PC-3 (cell line): ENCODE measurements at places on chromosomes 16 and 17. TPM values are rescaled to one million over a fixed set of nuclear protein-coding genes. Genes with fewer than 3 reads are reported as not detected.

DNA sequence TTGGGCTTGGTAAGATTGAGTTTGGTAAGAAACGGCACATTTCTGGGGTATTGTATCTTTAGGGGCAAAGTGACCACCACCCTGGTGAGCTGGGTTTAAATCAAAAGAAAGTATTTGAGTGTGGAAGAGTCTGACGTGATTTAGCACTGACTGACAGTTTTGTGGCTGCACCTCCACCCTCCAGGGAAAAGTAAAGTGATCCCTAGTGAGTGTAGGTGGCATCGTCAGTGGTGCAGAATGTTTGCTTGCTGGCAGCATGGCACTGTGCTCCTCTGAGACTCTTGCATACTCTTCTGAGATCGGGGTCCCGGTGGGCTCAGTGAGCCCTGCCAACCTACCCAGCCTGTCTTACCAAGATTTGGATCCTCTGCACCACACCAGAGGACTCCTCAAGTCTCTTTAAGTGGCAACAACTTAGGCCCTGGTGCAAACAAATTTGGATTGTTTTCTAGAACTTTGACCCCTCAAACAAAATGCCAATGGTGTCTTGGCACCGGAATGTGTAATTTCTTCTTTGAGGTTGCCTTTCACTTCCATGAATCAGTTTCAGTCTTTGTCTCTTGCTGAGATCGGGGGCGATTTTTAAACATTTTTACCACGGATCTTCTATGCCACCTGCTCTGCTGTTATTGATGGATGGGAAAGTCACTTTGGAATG lies 2.8 kb downstream of the PRKCB start:
- no peak for DNase-seq

Gene AARSD1
- total RNA-seq: 32.5 and 34.7 TPM in 2 replicates

DNA sequence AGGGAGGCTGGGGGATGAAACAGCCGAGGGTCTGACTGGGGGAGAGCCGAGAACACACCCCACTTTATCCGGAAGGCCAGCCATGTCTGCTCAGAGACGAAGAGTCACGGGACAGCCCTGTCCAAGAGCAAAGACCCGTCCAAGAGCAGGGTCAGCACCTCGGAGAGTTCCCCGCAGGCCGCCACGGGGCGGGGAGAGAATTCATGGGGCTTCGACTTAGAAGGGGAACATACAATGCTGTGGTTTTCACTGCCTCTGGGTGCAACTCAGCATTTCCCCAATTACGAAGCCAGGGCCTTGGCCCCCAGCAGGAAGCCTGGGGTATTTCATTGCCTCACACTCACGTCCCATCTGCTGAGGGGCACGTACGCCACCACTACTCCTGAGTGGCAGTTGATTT lies 59.3 kb downstream of the JPH3 start:
- DNase-seq: peak; percentile 23

Gene TBC1D3E
- total RNA-seq: not detected in 2 replicates

Gene CCDC200
- total RNA-seq: not detected in 2 replicates

Gene TP53TG3F
- total RNA-seq: not detected in 2 replicates

DNA sequence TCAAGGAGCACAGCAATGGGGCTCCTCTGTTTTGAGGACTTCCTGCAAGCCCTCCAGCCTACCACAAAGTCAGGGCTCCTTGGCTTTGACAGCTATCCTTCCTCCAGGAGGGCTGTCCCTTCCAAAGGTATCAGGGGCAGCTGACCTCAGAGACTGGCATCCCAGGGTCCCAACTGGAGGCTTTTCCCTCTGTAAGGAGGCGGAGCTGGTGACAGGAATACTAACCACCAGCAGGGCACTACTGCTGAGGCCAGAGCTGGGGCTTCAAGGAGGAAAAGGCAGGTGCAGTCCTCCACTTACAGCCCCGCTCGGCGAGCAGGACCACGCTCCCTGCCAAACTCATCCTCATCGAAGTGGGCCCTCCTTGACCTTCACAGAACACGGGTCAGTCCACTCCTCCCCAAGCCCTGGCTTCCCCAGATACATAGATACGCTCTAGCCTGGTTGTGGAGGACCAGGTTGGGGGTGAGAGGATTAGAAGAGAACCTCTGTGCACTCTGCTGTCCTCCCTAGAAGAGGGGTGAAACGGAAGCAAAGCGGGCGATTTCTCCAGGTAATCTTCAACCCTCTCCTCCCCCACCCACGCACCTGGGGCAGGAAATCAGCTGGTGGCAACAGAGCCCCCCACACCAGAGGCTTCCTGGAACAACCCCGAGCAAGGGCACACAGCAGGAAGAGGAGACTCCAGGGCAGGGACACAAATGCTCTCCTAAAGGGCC lies 20.5 kb downstream of the ST3GAL2 start:
- no peak for DNase-seq

DNA sequence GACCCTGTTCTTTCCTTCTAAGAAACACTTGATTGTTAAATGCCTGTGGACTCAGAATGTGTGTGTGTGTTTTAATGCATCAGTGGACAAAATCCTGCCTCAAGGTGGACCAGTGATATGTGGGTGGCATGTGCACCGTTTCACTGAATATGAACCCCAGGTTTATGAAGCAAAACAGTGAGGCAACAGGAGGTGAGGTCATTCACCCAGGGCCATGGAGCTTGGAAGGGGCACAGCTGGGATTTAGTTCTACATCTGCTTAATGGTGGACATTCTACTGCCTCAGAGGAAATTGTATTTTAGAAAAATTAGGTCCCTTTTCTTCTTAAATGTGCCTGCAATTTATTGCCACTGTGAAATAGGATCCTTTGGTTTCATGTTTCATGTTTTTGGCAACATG lies 549.5 kb upstream of the EEF2KMT start:
- DNase-seq: no peak

DNA sequence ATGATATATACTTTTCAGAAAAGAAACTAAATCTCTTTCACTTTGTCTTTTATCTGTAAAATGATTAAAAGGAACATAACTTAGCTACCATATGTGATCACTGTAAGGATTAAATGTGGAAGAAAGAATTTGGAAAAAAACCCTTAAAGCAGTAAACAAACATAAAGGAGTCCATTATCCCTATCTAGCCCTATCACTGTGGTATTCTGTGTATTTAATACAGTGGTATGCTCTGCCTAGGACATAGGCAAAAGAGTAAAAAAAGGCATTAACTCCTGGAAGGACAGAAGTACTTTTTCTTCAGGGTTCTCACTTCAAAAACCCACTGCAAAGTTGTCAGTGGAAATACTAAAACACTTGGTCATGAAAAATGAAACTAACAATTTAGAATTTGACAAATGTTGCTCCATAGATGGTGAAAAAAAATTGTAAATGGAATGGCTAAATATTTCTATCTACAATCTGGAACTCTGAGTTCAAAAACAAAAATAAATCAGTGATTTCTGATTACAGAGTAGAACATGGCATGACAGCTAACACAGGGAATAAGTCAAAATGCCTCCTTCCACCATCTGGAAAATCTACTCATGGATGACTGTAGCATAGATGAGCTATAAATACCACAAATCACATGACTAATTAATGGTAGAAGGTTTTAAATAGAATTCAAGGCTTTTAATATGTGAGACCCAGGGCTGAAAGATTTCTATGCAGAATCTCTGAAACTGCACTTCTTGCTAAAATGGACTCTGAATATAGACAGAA lies 140.1 kb downstream of the ITFG1 start:
- DNase-seq: no peak

Gene PIMREG
- 67.6 and 88.6 TPM in 2 replicates for total RNA-seq

Gene NPIPA3
- 1.1 and 1.4 TPM in 2 replicates for total RNA-seq

Gene NKD1
- 0.06 and 0.07 TPM in 2 replicates for total RNA-seq

- DNase-seq: no peak
Observed at GRCh38 chr17:33498069-33498468, 205.0 kb upstream of the ASIC2 start.

DNA sequence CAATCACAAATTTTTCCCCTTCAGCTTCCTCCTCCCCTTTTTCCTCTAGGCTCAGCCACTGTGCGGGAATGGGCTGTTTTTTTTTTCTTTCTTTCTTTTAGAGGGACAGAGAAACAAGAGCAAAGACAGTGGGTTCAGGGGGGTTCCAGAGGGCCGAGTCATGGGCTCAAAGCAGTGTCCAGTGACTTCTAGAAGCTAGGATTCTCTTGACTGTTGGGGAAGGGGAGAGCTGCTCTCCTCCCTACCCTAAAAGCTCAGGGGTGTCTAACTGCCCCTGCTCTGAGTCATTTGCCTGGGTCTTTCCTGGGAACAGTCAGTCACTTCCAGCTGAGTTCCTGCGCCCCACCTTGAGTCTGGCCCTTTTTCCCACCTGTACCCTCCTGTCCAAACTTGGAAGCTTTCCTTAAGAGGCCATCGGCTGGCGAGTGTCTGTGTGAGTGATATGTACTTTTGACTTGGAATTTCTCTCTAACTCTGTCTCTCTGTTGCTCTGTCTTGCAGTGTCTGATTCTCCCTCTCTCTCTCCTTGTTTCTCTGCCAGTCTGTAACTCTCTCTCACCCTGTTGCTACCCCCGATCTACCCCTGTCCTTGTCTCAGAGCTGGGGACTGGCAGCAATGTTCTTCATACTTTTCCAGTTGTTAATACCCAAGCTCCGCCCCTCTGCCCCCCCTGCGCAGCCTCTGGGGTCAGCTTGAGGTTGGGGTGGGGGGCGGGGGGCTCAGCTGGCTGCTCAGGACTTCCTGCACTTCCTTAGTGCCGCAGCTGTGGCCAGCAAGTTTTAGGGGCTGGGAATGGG lies 2.4 kb downstream of the THRA start:
- no peak for DNase-seq

- no peak for DNase-seq
Observed at GRCh38 chr17:9436630-9437029, 139.0 kb downstream of the STX8 start.

Gene PRSS33
- total RNA-seq: 0.11 TPM in 1 of 2 replicates, not detected in the other

DNA sequence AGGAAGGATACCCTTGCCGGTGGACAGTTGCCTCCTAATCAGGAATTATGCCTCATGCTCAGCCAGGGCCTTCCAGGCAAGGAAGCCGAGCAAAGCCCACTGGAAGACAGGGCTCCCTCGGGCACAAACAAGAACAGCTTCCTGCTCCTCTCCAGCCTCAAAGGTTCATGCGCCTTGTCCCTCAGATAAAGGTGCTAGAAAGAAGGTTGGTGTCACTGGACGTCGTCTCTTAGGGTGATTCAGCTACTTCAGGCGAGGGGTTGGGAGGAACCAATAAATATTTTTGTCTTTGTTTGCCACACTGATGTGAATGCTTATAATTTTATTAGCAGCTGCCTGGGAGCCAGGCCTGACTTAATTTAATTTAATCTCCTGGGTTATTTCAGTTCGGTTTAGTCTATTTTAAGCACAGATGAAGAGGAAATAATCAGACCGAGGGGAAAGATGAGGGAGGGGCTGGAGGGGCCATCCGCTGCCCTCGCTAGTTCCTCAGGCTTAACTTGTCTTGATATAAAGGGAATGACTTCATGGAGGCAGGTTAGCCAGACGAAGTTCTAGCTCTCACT lies 171.8 kb upstream of the CACNG5 start:
- DNase-seq: no peak

DNA sequence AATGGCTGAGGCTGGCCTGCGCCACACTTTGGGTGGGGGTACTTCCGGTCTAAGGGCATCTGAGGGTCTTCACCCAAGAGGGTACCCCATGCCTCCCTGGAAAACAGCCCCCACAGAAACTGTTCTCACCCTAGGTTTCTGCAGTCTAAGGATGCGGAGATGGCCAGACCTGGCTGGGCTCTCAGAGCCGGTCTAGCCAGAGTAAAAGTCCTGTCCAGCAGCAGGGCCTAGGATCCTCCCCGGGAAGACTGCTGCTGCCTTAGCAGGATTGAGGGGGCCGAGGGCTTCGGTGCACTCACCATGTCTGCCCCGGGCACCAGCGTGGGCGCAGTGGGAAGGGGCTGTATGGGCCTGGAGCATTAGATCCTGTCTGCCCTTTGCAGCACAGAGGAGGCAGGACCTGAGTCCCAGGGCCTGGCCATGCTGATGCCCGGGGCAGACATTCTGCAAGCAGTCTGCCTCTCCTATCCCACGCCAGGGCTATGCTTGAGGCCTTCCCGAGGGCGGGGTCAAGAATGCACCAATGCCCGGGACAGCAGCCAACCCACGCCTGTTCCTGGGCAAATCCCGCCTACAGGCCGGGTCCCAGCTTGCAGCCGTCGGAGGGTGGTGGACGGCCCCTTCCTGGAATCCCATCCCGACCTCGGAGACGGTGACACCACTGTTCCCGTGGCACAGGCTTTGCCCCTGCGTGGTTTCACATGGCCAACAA lies 54.7 kb downstream of the CBFA2T3 start:
- DNase-seq: peak; percentile 42

Gene KRT36
- total RNA-seq: not detected in 2 replicates

Gene CDH13
- 0.36 TPM in 1 of 2 replicates, not detected in the other for total RNA-seq

Gene SCGB1C2
- not detected in 2 replicates for total RNA-seq

DNA sequence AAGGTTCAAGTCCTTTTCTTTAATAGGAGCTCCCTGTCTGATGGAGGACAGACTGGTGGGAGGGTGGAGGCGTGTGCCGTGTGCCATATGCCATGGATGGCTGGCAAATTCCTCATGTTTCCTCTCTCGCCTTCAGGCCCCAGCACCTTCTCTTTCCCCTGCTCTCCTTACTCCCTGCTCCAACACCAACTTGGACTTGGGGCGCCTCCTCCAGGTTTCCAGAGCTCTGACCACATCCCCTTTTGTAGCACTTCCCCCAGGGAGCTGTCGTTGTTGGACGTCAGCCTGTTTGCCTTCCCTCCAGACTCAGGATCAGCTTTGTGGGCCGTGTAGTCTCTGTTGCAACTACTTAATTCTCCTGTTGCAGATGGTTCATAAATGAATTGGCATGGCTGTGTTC lies 30.7 kb downstream of the TMC7 start:
- no peak for DNase-seq

Gene TRPV3
- 3.6 and 4.8 TPM in 2 replicates for total RNA-seq

- DNase-seq: peak; percentile 89
Observed at GRCh38 chr17:81553616-81554181, 1.5 kb upstream of the FAAP100 start.

DNA sequence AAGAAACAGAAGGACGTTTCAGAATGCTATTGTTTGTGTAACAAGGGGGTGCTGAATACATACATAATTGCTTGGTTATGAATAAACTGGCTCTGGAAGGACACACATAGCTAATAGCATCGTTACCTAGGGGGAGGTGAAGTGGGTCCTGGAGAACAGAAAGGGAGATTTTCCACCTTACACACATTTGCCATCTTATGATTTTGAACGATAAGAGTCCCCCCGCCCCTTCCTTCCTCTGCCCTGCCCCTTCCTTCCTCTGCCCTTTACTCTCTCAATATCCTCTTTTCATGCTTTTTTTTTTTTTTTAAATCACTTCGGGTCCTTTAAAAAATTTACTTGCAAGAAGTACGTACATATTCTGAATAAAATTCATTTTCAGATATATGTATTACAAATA lies 902 bp upstream of the DHRS7B start:
- no peak for DNase-seq

Gene SYCE1L
- 0.46 and 1.7 TPM in 2 replicates for total RNA-seq

- no peak for DNase-seq
Observed at GRCh38 chr16:28098959-28099945, 35.7 kb upstream of the GSG1L start.

GRCh38 chr17:43528988-43529814 lies 16.9 kb downstream of the ETV4 start:
- DNase-seq: no peak

Gene NLRC5
- total RNA-seq: 0.98 and 4.4 TPM in 2 replicates

Gene RHBDF1
- total RNA-seq: 23.3 and 26.3 TPM in 2 replicates

GRCh38 chr16:5461574-5461973 lies 364.0 kb upstream of the EEF2KMT start:
- no peak for DNase-seq
